ENCODE measurements at places on chromosomes 6 and 20.
A peak's percentile ranks its signal among the peaks of the same experiment; 100 is the strongest.

GRCh38 chr6:44575644-44576043 lies 188.1 kb downstream of the CDC5L start:
- no peak for DNase-seq

GRCh38 chr6:35419417-35419816 lies 32.7 kb upstream of the FANCE start:
- DNase-seq, result no peak

DNA sequence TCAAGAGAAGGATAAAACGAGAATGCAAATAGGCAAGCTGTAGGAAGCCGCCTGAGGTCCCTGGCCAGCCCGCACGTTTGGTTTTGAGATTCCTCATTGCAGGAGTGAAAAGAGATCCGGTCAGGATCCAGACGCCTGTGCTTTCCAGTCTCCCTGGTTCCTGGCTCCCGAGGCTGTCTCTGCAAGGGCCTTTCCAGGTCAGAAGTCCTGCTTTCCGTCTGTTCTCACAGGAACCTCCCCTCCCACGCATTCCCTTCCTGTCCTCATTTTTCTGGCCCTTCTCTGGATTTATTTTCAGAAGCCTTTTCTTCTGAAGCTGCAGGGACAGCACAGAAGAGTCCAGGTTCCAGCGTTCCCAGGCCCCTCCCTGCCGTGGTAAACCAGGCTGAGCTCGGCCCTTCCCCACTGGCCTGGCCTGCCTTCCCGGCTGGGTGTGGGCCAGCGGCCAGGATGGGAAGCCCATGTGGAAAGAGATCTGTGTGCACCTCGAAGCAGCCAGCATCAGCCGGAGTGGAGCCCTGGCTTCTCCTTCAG lies 54.0 kb downstream of the TMEM242 start:
- no peak for DNase-seq

DNA sequence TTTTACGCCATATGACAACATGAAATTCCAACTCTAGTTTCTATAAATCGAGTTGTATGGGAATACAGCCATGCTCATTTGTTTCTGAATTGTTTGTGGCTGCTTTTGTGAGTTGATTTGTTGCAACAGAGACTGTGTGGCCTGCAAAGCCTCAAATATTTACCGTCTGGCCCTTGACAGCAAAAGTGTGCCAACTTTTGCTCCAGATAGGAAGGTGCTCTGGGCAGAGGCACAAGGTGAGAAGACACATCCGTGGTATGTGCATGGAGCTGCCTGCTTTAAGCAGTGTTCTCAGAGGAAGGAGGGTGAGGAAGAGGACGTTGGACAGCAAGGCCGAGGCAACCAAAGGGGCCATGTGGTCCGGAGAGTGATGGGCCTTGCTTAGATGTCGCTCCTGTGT lies 57.4 kb downstream of the IYD start:
- DNase-seq, result no peak

DNA sequence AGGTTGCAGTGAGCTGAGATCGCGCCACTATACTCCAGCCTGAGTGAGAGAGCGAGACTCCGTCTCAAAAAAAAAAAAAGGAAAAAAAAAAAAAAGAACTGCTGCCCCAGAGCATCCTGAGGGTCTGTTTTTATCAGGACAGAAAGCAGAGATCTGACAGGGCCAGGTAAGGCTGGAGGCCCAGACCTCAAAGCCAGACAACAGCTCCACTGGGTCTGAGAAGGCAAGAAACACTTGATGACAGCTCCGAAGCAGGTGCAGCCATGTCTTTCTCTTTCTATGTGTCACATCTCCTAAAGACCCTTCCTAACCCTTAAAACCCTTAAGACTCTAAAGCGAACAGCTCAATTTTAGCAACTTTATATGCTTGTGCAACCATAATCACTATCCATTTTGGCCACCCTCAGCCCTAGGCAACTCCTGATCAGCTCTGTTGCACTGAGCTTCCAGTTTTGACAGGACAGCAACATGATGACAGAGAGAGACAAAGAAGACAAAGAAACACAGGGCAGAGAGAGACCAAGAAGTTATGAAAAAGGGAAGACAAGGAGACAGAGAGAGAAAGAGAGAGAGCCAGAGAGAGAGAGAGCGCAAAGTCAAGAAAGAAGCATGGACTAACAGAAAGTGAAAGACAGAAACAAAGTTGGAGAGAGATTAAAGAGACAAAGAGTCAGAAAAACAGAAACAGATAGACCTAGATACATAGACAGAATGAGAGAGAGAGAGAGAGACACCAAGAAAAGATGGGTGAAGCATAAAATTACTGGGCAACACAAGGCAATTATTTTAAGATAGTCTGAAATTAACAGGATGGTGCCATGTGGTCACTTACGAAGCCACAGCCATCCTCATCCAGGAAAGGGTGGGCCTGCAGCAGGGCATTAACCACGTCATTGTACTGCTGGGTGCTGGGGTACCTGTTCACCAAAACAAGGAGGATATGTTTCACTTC lies 39.2 kb downstream of the SAMD3 start:
- DNase-seq, result no peak

GRCh38 chr20:42432496-42433334 lies 757.0 kb downstream of the PTPRT start:
- no peak for DNase-seq

GRCh38 chr6:38567436-38567835 lies 72.3 kb downstream of the BTBD9 start:
- DNase-seq, result no peak

- no peak for DNase-seq
Measured at GRCh38 chr6:132750455-132751248, 7.1 kb downstream of the VNN2 start.

DNA sequence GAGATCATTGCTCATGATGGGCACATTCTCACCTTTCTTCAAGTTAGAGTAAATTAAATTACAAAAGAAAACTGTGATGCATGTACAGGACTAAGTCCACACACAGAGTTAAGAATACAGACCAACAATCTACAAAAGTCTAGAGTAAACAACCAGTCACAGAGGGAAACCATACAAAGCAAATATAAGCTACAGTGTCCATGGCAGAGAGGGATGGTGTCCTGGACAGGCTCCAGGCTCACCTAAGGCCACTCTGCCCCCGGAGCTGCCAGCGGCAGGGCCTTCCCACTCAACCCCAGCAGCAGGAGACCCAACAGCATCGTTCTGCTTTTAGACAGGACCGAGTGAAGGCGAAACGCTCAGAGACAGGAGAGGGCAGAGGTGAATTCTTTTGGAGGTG lies 16.0 kb downstream of the PDE10A start:
- DNase-seq, result no peak

- DNase-seq, result no peak
Measured at GRCh38 chr6:53492860-53493634, 51.9 kb downstream of the GCLC start.

- no peak for DNase-seq
Measured at GRCh38 chr6:139588076-139588639, 213.7 kb upstream of the CITED2 start.

- no peak for DNase-seq
Measured at GRCh38 chr20:19435821-19436220, 223.4 kb downstream of the SLC24A3 start.

GRCh38 chr20:24487240-24487639 lies 17.8 kb downstream of the SYNDIG1 start:
- DNase-seq, result no peak

DNA sequence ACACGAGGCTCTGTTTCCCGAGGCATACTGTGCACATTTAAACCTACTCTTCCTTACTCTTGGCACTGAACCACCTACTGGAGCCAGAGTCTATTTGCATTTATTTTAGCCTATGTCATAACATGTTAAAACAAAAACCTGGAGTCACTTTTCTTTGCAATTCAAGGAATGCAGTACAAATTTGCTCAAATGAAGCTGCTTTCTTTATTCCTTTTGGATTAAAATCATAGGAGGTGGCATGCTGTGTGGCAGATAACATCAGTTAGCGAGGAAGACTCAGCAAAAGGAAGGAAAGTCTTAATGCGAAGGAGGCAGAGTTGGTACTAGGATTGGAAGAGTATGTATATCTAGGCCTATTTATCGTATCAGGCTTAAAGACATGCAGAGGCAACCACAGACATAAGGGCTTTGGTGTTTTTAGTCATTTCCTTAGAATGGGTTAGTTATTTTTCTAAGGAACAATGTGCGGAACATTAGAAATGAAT lies 92.9 kb downstream of the SAMD3 start:
- DNase-seq, result no peak

DNA sequence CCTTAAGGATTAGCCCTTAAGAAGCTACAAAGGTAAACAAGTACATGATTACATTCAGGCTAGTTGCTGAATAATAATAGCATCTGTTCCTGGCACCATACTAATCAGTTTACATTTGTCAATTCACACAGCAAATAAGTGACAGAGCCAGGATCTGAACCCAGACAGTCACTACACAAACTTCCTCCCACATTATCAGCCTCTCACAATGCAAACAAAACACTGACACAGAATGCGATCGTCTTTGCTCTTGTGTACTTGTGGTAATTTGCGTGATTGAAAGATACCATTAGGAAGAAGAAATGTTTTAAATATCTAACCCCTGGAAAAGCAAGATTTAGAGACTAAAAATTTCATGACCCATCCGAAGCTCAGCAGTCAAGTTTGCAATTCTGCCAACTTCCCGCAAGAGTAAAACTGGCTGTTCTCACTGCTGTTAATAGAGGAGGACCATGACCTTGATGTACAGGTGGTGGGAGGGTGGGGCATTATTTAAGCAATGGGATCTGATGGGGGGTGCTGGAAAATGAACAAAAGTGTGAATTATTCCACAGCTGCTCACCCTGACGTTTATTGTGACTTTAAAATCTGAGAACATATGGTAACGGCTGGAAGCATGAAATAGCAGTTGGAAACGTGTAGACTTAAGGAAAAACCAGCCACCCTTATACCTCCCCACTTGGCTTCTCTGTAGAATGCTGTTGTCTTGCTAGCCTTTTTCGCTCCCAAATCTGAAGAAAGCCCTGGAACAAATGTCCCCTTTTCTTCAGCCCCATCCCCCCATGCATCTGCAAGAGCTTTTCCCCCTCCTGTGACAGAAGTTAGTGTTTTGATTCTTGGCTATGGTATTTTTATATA lies 95.3 kb upstream of the ARMC2 start:
- no peak for DNase-seq

GRCh38 chr6:42389736-42390135 lies 62.0 kb downstream of the TRERF1 start:
- DNase-seq, result no peak

DNA sequence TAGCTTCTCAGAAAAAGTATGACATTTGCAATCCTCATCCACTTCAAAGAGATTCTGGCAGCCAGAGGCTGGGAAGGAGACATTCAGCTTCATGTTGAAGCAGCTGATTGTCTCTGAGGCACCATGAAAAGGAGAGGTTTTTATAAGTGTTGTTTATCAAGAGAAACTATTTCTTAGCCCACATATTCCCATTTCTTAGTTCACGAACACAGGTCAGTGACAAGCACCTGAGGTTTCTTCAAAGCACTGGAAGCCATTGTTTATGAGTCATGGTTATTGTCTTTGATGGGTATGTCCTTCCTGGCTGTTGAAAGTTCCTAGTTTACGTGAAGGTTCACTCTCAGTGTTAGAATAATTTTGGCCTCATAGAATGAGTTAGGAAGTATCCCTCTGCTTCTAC lies 3.0 kb upstream of the DDX43 start:
- no peak for DNase-seq

DNA sequence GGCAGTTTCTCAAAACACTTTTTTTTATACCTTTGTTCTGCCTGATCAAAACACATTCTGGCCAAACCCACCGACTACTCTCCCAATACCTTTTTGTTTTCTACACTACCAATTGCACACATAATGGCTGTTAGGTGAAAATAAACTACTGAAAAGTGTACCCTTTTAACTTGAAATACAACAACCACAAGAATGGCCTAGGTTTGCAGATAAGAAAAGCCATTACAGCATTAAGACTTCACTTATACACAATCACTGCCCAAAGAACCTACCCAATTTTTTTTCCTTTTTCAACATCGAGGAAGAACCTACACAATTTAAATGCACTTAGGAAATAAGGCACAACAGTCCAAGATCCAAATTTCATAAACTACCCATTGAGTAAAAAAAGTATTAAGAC lies 1.8 kb downstream of the SEC63 start:
- no peak for DNase-seq

DNA sequence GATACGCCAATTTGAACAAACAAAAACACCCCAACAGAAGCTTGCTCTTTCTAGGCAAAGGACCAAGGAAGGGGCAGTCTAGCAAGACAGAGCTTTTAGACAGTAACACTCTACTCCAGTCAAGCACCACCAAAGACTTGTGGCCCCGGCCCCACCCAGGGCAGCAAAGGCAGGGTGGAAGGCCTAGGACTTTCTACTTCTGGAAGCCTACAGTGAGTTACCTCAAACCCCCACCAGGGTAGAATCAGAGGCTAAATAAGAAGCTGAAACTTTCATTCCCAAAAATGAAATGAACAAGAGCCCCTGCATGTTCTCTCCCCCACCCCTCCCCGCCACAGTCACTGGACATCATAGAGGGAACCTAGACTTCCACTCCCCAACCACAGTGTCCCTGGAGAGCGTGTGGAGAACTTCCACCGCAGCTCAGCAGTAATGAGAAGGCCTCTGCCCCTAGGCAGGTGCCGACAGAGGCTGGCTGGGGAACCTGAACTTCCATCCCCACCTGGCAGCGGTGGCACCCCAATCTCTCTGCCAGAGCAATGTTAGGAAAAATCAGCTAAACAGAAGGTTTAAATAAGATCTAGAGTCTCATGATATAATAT lies 40.0 kb downstream of the KATNA1 start:
- DNase-seq, result no peak

DNA sequence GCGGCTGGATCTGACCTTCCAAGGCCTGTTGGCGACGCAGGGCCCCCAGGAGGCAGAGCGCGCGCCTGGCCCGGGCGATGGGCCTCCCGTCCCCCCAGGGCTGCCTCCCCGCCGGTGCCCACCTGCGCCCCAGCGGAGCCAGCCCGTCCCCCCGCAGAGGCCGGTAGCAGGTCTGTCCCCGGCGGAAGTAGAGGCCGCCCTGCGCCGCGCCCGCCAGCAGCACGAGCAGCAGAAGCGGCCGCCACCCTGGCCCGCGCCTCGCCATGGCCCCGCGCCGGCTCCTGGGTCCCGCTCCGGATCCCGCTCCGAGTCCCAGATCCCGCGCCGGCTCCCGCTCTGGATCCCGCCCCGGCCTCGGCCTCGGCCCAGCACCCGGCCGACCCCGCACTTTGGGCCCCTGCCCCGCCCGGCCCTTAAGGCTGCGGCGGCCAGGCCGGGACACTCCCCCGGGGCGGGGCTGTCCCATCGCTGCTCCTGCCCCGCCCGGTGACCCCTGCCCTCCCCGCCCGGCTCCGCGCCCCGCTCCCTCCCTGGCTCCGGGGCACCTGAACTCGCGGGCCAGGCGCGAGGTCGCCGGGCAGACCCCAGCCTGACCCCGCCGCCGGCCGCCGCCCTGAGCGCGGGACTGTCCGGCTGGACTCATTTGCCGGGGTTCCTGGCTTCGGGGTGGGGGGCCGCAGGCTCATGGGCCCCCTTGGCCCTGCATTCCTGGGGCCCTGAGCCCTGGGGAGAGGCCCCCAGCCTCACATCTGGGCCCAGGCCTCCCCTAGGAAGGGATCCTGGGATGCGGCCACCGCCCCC lies at the start of gene CTSZ:
Gene CTSZ, minus strand, starts transcription at position 391 of the 801 bp plus-strand sequence. Its CDS starts 126 bp downstream, at position 265.
- peak; percentile 88 for DNase-seq
